ENCODE measurements at places on chromosomes 13 and 19. TPM values are rescaled to one million over a fixed set of nuclear protein-coding genes. Genes with fewer than 3 reads are reported as not detected.

The TEAD2 gene
- 13.7 TPM for total RNA-seq

The DACH1 gene
- 0.37 TPM for total RNA-seq

The NUMBL gene
- 29.7 TPM for total RNA-seq

The ZNF575 gene
- total RNA-seq, result 0.37 TPM

The AZU1 gene
- not detected for total RNA-seq

The SH2D3A gene
- not detected for total RNA-seq

The GNG7 gene
- total RNA-seq, result under 0.01 TPM

The LGALS7B gene
- 0.55 TPM for total RNA-seq

The NDUFA13 gene
- 181 TPM for total RNA-seq

The SPACA4 gene
- total RNA-seq, result not detected

The SLC8A2 gene
- under 0.01 TPM for total RNA-seq

The APLP1 gene
- 6.7 TPM for total RNA-seq

The CYP4F2 gene
- total RNA-seq, result not detected

The TNFRSF19 gene
- total RNA-seq, result 11.9 TPM

The UBE2L5 gene
- total RNA-seq, result not detected

The MAP4K1 gene
- total RNA-seq, result 0.55 TPM

The PTH2 gene
- total RNA-seq, result not detected

The ZNF653 gene
- 10.6 TPM for total RNA-seq

The CD79A gene
- not detected for total RNA-seq

The NLRP4 gene
- total RNA-seq, result not detected

The SOHLH2 gene
- 1.5 TPM for total RNA-seq

The ZNF382 gene
- 6.8 TPM for total RNA-seq

The GJB2 gene
- not detected for total RNA-seq

The ADAT3 gene
- total RNA-seq, result 3.9 TPM

The CEACAM21 gene
- not detected for total RNA-seq

The TNNI3 gene
- not detected for total RNA-seq
